ENCODE measurements at places on chromosomes 5 and 9.

DNA sequence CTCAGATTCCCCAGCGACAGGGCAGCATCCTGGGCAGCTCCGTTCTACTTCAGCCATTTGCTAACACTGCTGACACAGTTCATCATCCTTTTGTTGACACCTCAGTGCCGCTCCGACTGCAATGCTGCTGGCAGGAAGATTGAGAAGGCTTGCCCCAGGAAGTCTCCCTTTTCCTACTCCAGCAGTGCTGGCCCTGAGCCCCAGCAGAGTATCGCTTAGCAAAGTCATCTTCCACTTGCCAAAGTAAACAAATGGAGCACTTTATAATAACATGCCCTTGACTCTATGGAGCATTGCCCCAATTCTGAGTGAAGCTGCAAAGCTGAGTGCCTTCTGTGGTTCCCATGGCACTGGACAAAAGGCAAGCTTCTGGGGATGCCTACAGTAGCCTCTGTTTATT, 32.2 kb downstream of the PRLR start:
- no peak for DNase-seq

- no peak for DNase-seq
These were observed 331.6 kb downstream of the CDH12 start for GRCh38 chr5:22521521-22521920.

DNA sequence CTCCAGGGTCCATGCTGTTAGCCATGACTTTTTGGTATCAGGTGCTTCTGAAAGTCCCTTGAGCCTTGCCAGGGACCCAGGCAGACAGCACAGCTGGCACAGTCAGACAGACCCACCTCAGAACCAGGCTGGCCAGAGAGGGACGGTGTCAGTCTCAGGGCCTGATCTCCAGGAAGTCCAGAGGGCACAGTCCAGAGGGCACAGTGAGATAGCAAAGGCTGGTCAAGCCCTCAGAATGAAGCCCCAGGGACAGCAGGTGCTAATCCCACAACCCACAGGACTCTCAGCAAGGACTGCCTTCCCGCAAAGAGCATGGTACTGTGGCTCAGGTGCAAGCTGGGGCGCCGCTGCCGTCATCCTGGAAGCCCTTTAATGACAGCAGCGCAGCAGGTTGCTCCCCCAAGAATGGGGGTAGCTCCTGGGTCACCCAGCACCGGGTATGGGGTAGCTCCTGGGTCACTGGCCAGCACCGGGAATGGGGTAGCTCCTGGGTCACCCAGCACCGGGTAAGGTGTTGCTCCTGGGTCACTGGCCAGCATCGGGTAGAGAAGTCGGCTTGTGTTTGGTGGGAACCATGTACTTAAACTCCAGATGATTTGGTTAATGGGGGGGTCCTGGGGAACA, 105.6 kb upstream of the PHYKPL start:
- no peak for DNase-seq

- no peak for DNase-seq
These were observed 2.2 kb upstream of the SLIT3 start for GRCh38 chr5:169303119-169303515.

GRCh38 chr5:10671041-10672008, 89.7 kb downstream of the DAP start:
- peak; percentile 76 for DNase-seq

DNA sequence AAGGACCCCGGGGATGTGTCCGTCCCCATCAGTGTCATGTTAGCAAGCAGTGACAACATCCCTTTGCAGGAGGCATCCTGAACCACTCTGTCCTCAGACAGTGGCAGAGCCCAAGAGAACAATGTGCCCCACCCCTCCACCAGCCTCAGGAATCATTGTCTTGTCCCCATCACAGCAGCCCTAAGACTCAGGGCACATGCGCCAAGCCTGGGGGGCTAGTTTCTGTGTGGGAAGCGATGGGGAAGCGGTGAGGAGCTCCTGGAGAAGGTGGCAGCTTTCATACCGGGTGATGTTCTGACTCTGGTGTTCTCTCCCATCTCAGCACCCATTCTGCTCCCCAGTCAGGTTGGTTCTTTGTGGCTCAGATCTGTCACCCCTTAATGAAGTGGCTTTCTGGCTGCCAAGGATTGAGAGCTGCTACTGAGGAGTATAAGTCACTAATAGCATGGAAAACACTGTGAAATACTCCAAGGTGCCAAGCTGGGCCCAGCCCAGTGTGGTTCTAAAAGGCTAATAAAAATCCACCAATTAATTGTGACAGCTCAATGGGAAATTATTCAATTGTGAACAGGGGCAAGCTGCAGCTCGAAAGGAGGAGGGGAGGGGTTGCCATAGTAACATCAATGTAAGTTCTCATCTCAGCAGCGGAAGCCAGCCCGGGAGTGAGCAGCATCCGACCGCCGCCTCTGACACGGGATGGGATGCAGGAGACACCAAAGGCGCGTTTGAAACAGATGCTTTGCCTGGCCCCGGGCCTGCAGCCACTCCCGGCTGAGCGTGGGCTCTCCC, 4.7 kb downstream of the QRFP start:
- no peak for DNase-seq

- peak; percentile 22 for DNase-seq
These were observed 4.7 kb upstream of the TMEM210 start for GRCh38 chr9:137176302-137177182.

DNA sequence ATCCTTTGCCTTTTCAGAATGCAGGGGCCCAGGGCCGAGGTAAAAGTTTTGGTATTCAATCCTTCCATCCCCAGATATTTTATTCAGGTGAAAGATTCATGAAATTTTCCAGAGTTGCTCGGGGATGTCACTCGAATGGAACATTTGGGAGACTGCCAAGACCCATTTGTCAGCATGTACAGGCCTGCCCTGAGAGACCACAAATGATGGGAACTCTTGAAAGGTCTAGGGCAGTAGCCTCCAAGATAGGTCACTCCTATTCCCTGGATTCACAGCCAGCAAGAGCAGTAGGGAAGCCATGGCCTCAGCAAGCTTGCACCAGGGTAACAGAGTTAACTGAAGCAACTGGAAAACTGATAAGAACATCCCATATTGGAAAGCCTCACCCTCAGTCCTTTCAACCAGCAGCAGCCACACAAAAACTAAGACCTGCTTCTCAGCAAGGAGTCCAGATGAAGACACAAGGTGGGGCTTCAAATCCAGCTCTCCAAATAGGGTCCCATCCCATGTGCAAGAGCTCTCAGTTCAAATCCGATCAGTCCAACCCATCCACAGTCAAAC, 12.5 kb downstream of the CARD6 start:
- no peak for DNase-seq

GRCh38 chr9:111871499-111871855, 25.1 kb upstream of the UGCG start:
- DNase-seq, result no peak

- no peak for DNase-seq
These were observed 33.1 kb downstream of the MFAP3 start for GRCh38 chr5:154071799-154072413.

DNA sequence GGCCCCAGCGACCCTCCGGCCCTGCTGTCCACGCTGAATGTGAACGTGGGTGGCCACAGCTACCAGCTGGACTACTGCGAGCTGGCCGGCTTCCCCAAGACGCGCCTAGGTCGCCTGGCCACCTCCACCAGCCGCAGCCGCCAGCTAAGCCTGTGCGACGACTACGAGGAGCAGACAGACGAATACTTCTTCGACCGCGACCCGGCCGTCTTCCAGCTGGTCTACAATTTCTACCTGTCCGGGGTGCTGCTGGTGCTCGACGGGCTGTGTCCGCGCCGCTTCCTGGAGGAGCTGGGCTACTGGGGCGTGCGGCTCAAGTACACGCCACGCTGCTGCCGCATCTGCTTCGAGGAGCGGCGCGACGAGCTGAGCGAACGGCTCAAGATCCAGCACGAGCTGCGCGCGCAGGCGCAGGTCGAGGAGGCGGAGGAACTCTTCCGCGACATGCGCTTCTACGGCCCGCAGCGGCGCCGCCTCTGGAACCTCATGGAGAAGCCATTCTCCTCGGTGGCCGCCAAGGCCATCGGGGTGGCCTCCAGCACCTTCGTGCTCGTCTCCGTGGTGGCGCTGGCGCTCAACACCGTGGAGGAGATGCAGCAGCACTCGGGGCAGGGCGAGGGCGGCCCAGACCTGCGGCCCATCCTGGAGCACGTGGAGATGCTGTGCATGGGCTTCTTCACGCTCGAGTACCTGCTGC, 839 bp downstream of the KCNV2 start:
- no peak for DNase-seq

GRCh38 chr9:132059361-132059760, 20.3 kb downstream of the MED27 start:
- DNase-seq, result no peak

GRCh38 chr9:109542922-109543321, 44.8 kb upstream of the PTPN3 start:
- DNase-seq, result no peak

- no peak for DNase-seq
These were observed 75.7 kb downstream of the AMBP start for GRCh38 chr9:114002271-114002985.

DNA sequence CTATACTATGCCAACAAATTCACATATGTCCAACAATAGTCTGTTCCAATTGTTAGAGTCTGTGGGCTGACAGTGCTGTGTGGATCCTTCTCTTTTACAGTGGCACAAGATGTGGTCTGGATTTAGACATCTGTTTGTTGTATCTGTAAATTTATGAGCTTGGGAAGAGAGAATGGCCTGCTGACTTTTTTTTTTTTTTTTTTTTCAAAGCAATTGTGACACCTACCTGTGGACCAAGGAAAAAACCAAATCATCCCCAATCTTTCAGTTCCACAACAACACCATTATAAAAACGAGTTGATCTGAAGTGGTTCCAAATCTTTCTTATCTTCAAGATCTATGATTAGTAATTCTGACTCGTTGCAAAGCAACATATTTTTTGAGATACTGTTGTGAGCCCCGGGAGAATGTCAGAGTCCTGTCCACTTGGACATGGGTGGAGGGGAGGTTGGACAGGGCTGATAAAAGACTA, 4.9 kb downstream of the IRX2 start:
- no peak for DNase-seq

DNA sequence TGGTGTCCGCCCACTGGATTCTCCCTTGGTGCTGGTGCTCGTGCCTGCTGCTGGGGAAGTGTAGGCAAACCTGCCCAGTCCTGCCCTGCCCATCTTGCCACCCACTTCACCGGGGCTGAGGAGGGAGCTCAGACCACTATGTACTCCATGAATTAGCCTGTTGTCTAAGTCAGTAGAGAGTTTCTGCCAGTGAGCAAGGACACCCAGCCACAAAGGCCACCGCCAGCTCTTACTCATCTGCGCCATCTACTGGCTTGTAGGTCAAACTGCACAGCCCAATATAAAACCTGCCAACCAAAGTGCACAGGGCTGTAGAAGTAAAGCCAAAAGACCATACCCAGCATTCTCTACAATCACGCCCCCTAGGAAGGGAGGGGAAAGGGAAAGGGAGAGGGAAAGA, 102.3 kb downstream of the GLIS3 start:
- no peak for DNase-seq

GRCh38 chr9:83477120-83477519, 61.1 kb downstream of the FRMD3 start:
- DNase-seq, result no peak

DNA sequence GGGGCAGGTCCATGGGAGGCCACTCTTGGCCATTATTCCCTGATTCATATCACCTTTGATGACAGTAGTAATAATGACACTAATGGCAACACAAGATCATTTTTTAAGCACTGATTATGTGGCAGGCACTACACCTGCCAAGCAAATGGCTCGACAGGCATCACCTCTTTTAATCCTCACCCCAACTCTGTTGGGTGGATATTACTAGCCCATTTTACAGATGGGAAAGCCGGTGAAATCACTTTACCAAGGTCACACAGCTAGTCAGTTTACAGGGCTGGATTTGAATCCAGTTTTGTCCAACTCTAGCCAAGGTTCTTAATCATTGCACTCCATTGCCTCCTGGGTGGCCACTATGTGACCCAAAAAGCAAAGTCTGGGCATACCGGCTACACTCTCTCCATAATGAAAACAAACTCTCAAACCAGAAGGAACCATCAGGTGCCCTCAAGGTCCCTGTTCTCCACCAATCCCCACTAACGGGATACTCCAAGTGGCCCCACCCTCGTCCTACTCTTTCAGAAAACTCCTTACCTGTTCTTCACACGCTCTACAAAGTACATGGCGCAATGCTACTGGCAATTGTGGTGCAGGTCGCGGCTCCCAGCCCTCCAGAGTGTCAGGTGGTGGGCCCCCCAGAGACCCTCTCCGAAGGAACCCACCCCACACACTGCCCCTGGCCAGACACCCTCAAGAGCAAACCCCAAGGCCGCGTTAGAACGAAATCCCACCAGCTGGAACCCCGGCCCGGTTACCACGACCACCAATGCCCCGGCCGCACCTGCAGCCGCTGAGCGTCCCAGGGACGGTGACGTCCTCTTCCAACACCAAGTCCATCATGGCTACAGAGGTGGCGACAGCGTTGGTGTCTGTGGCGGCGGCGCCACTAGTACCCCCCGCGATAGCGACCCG, 572 bp downstream of the CDK5RAP2 start:
- no peak for DNase-seq

GRCh38 chr9:16626577-16627130, 243.8 kb downstream of the BNC2 start:
- no peak for DNase-seq

GRCh38 chr9:120514405-120514804, 65.6 kb downstream of the CDK5RAP2 start:
- DNase-seq, result no peak

DNA sequence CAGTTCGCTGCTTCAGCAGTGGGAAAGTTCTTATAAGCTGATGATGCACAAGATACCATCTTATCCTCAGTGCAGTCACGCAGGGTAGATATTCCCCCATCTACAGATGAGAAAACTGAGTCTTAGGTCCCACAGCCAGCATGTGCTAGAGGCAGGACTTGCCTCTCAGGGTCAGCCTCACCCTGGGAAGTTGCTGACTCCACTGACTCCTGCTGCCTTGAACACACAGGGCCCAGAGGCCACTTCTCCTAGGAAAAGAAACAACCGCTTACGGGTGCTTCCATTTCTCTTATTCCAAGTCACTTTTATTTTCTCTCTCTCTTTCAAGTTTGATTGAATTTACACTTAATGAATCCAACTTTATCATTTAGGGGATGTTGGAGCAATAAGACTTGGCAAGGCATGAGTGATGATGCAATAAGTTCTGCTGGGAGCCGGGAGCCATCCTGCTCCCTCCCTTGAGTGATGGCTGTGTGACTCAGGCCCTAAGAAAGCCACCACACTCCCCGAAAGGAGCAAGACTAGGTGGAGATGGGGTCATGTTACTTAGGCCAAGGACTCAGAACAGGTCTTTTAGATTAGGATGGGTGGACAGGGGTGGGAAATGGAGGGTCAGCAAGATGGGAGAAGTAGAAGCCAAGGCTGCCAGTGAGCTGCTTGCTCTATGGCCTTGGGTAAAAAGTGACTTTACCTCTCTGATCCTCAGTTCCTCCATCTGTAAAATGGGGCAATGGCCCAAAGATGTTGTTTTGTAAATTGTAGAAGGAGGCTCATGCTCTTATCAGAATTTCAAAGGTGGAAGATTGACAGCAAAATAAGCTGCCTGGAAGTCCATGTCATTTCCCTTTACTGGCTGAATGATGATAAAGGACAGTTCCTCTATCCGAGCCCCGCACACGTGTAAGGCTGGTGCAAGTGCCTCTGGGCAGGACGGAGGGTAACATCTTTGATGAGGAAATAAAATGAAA, 67.4 kb upstream of the ZNF618 start:
- DNase-seq, result peak; percentile 1

GRCh38 chr5:172412724-172413286, 41.5 kb downstream of the SH3PXD2B start:
- peak; percentile 89 for DNase-seq

- no peak for DNase-seq
These were observed 1294.8 kb upstream of the ACO1 start for GRCh38 chr9:31089549-31090221.

All from Kasumi-1 (cell line).